Globus pallidus (tissue), 1 donor: ENCODE measurements at places on chromosomes 4 and X.
A peak's percentile ranks its signal among the peaks of the same experiment; 100 is the strongest.

DNA sequence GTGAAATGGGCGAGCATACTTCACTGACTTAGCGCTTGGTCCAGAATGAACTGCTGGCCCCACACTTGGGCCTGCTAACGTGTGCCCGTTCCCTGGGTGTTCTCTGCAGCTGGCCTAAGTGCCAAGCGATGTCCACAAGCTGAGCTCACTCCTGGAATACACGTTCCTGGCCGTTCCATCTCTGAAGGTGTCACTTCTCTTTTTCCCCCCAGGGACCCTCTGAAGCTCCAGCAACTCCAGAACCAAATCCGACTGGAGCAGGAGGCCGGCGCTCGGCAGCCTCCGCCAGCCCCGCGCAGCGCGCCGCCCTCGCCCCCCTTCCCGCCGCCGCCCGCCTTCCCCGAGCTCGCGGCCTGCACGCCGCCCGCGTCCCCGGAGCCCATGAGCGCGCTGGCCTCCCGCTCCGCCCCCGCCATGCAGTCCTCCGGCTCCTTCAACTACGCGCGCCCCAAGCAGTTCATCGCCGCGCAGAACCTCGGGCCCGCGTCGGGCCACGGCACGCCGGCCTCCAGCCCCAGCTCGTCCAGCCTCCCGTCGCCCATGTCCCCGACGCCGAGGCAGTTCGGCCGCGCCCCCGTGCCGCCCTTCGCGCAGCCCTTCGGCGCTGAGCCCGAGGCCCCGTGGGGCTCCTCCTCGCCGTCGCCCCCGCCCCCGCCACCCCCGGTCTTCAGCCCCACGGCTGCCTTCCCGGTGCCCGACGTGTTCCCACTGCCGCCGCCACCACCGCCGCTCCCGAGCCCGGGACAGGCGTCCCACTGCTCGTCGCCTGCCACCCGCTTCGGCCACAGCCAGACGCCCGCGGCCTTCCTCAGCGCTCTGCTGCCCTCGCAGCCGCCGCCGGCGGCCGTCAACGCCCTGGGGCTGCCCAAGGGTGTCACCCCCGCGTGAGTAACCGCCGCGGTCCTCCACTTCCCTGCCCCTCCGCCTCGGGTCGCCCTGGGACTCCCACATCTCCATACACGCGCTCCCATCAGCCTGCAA is 132.3 kb downstream of the CBR4 start:
- no peak for DNase-seq

- DNase-seq: no peak
Measured at GRCh38 chrX:29136904-29137303, 549.7 kb downstream of the IL1RAPL1 start.

- no peak for DNase-seq
Measured at GRCh38 chr4:81648576-81649275, 177.0 kb upstream of the RASGEF1B start.

DNA sequence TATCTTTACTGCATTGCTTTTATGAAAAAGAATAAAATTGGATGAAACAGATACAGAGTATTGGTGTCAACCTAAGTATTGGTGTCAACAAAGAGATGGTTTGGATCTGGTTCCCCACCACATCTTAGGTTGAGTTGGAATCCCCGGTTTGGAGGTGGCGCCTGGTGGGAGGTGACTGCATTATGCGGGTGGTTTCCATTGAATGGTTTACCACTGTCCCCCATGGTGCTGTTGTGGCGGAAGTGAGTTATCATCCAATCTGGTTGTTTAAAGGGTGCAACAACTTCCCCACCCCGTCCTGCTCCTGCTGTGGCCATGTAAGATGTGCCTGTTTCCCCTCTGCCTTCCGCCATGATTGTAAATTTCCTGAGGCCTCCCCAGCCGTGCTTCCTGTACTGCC is 52.8 kb upstream of the CD99 start:
- no peak for DNase-seq

DNA sequence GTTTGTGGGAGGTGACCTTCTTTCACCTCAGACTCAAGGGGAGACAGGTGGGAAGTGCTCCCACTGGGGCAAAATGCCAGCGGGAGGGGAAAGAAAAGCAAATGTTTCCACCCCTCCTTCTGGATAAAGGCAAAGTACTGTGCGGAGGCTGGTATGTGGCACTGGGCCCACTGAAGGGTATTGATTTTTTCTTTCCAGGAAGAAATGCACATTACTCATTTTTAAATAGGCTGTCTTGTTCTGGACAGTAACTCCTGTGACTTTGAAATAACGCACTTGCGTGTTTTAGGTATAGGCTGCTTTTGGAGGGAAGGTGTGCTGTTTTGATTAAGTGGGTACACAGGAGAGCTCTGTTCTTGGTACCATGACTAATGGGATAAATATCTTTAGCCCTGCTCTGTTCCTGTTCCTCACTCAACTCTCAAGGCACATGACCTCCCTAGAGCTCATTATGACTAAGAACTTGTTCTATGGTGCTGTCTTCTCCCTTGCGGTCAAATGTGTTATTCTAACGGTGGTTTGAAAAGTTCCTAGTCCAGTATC is 40.7 kb upstream of the MBTPS2 start:
- no peak for DNase-seq

DNA sequence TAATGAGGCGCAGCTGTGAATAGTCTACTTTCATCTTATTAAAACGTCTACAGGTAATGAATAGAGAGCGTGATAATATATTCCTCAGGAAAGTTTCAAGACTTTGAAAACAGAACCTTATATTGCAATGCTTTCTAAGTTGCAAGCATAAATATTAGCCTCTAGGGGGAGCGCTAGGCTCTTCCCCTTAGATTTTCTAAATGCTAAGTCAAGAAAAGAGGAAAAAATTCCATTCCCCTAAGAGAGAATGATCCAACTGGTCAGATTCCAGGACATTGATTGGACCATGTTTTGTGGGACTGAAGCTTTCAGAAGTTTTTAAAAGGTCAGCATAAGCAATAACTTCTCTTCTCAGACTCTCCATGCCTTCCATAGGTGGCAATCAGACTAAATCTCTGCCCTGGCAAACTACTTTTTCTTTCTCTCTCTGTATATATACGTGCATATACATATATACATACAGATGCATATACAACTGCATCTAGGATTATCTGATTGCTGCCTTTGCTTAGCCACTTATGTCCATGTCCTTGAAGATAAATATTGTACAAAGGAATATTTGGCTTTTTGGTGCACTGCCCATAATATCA is 492.9 kb downstream of the INPP4B start:
- peak; percentile 43 for DNase-seq

DNA sequence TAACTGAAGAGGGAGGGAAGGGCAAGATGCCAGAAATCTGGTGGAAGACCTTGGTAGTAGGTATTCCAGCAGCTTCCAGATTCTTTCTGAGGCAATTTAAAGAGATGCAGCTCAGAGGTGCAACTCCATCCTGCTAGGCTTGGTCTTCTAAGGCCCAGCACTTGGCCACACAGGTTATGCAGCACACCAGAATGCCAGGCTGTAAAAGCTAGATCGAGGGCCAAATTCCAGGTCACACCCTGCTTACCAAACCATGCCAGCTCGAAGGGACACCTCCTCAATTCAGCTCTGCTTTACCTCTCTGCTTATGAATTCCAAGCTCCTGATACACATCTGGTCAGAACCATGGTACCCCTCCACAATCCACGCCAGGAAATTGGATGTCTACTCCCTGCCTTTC is 19.8 kb upstream of the ATXN3L start:
- no peak for DNase-seq

- no peak for DNase-seq
Measured at GRCh38 chrX:106397788-106398538, 213.8 kb upstream of the RADX start.

DNA sequence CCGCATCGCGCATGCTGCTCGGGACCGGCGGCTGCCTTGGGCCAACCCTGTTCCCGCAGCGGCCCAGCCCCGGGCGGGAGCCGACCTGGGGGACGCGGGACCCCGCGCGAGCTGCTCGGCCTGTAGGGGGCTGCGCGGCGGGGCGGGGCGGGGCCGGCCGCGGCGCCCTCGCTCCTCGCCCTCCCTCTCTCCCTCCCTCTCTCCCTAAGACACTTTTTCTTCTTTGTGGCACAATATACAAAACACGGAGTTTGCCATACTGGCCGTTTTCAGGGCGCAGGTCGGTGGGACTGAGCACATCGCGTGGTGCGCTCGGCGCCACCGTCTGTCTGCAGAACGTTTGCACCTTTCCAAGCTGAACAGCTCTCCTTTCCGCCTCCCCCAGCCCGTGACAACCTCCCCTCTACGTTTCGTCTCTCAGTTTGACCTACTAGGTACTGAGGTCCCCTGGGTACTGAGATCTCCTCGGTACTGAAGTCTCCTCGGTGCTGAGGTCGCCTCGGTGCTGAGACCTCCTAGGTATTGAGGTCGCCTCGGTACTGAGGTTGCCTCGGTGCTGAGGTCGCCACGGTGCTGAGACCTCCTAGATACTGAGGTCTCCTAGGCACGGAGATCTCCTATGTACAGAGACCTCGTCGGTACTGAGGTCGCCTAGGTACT is 261.1 kb upstream of the PLCXD1 start:
- DNase-seq: no peak

GRCh38 chr4:20529691-20530090 is 170.6 kb upstream of the PACRGL start:
- DNase-seq: no peak

GRCh38 chr4:128060121-128060698 is 902 bp upstream of the LARP1B start:
- no peak for DNase-seq

GRCh38 chr4:173504181-173504503 is 25.9 kb downstream of the HAND2 start:
- no peak for DNase-seq

- DNase-seq: no peak
Measured at GRCh38 chrX:65689377-65689776, 21.9 kb downstream of the MSN start.

- DNase-seq: no peak
Measured at GRCh38 chrX:27583976-27584375, 6.2 kb upstream of the DCAF8L2 start.

DNA sequence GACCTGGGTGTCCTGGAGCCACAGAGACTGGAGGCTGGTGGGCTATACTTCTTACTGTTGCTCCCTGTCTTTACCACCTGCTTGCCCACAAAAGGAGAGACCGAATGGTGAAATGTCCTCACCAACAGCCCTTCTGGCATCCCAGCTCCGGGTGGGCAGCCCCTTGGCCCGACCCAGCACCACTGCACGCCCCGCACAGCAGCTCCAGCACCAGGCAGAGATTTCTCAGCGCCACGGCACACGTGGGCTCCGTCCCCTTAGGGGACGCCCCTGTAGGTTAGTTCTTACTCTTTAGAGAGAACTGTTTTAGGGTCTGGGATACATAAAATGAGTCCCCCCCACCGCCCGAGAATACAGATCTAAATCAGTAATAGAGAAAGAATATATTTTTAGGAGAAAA is 158.4 kb upstream of the MAB21L2 start:
- DNase-seq: no peak

DNA sequence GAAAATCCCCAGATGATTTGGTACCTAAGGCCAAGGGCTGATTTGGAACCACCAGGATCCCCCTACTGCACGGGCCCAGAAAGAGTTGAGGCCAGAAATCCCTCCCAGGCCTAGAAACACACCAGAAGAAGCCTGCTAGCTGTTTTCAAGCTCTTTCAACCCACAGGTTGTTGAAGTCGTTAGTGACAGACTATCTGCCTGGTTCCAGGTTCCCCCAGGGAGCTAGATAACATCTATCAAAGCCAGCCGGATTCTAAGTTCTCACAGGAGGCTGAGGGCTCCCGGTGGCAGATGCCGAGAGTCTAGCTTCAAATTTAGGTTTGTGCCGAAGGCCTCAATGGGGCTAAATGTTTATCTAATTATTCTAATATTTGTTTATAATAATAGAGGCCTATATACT is 132.0 kb upstream of the ATP6AP2 start:
- DNase-seq: no peak

DNA sequence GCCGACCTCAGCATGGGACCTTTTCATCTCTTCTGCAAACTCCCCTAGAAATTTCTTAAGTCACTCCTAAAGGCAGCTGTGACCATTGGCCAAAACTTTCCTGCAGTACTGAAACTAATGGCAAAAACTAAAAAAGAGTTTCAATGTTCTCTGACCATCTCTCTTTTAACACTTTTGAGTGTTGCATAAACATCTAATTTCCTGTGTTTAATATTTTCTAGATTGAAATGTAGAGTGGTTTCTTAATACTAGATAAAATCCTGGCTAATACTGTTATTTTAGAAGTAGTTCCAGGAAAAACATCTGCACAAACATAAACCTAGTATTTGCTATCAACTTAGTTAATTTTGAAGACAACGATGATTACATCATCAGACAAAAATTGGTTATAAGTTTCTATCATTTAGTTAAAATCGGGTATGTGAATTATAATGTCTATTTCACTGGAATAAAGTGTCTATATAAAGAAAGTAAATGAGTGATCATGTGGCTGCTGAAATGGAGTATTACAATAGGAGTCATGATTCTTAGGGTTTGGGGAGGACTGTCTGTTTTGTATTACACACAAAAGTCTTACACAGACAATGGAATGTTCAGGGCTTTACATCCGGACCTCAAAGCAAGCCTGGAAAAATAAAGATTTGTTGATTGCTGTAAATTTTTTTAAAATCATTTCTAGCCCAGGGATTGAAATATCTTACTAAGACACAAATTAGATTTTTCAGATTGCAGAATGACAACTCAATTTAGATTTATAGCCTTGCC is 1323.4 kb downstream of the C4orf33 start:
- DNase-seq: no peak

DNA sequence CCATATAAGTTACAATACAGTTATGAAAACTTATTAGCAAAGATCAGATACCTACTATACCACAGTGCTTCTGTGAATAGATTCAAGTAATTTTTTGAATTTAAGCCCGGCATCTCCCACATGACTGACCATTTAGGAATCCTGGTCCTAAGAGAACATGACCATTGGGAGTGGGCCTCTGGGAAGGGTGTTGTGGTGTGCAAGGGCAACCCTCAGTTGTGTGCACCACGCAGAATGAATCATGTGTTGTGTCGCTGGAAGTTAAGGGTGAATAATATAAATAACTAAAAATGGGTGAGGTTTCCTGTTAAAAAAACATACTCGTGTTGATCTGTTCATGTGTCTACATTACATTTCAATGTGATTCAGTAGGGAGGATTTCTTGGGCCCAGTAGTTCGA is 15.5 kb downstream of the CPE start:
- no peak for DNase-seq

GRCh38 chr4:164800786-164801185 is 46.9 kb downstream of the SMIM31 start:
- no peak for DNase-seq

DNA sequence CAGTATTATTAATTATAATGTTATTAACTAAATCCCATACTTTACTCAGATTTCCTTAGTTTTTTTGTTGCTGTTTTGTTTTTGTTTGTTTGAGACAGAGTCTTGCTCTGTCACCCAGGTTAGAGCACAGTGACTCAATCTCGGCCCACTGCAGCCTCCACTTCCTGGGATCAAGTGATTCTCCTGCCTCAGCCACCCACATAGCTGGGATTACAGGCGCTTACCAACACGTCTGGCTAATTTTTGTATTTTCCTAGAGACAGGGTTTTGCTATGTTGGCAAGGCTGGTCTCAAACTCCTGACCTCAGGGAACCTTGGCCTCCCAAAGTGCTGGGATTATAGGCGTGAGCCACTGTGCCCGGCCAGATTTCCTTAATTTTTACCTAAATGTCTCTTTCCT is 72.2 kb downstream of the ANAPC4 start:
- no peak for DNase-seq
